CD4-positive, alpha-beta T cell treated with Interleukin-21 for 1 hour (primary cell): ENCODE measurements at places on chromosomes 3 and 15.

- no peak for DNase-seq
Observed at GRCh38 chr3:76646921-76647562, 392.9 kb upstream of the ROBO2 start.

DNA sequence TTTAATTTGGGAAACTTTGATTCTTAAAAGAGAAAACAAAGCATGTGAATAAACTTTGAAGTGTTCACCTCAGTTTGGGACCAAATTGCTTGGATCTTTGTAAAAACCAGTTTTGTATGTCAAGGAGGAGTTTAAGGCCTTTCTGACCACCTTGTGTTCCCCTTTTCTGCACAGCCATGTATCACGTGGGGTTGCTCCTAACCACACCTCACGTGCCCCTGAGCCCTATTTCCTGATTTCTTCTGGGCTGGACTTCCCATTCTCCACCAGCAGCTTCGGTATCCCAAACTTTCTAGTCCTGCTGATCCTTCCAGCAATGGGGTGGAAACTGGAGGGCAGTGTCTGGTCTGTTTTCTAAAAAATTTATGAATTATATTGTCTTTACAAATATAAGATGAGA, 76.4 kb upstream of the STT3B start:
- DNase-seq = no peak

- no peak for DNase-seq
Observed at GRCh38 chr3:159654183-159655134, 334.2 kb upstream of the IL12A start.

GRCh38 chr15:38528294-38528693, 36.3 kb downstream of the RASGRP1 start:
- no peak for DNase-seq

GRCh38 chr15:80789296-80789695, 10.1 kb downstream of the CEMIP start:
- no peak for DNase-seq

DNA sequence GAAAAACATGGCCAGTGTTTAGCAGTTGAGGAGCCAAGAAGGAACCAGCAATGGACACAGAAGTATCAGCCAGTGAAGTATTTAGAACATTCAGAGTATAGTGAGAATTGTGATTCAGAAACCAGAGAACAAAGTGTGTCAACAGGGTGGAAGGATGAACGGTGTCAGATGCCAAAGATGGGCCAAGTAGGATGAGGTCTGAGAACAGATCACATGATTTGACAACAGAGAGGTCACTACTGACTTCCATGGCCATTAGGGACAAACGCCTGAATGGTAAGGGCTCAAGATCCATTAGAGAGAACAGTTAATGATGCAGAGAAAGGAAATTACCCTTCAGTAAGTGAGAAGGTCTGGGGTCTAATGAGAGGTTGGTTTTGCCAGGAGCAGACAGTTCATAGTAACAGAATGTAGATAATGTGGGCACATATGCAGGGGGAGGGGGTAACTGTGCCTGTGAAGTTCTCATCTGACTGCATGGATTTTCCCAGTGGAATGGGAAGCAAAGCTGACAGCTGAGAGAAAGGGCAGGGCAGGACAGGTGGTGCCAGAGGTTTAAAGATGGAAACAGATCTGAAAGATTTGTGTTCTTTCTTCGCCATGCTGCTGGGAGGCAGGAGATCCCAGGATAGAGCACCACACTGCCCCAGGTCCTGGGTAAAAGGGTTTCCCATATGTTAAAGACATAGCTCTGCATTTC, 4.8 kb upstream of the ACAD9 start:
- DNase-seq = no peak

- DNase-seq = no peak
Observed at GRCh38 chr3:78992400-78992799, 775.4 kb downstream of the ROBO1 start.

GRCh38 chr15:40092979-40093869, 15.5 kb downstream of the BMF start:
- no peak for DNase-seq

DNA sequence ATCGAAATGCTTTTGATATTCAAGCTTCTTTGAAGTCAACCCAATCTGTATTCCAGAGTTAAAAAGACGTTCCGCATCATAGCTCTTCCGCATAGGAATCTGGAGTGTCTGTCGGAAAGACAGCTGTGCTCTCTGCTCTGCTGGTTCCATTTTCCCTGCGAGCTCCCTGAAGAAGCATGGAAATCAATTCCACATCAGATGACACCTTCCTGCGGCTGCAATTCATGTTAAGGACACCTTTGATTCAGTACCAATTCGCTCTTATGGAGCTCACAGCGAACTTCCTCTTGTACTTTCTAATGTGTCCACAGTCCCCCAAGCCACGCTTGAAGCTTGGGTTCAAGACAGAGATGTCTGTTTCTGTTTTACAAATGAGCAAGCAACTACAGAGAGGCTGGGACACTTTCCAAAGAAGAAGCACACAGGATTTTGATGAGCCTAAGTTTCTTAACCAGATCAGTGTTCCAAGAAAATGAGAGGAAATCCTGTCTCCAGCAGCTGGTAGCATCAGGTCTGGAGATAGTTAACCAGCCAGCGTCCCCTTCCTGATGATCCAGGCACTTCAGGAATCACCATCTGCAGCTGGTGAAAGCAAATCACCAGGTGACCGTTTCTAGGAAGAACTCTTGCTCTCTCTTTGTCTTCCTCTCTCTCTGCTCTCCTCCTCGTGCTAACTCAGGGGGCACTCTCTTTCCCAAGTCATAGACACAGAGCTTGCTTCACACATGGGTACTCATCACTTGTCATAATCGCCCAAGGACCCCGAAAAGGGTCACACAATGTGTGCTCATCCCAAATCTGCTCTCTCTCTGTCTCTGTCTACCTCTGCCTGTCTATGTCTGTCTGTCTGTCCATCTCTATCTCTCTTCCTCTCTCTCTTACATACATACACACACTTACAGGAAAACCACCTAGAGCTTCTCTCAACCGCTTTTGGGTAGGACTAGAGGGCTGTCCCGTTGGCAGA, 281.8 kb downstream of the FAM43A start:
- DNase-seq = no peak

- no peak for DNase-seq
Observed at GRCh38 chr3:51245867-51246266, 139.2 kb upstream of the MANF start.

DNA sequence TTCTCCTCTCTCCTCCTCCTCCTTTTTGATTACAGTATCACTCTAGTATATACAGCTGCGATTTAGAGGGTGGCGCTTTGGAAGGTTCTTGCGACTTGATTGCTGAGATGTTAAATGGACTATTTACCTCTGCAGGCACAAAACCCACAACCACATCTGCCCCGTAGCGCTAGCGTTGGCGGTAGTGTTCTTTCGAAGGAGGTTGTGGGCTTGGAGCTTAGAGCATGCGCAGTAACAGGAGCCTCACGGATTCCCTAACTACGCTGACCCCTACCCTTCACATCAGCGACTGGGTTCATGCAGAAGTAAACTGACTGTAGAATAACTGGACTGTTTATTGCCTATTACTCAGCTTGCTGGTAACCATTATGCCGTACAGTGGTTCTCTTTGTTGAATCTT, 58.0 kb downstream of the CGGBP1 start:
- peak; percentile 13 for DNase-seq
